ENCODE measurements at places on chromosomes 7 and 10.
A peak's percentile ranks its signal among the peaks of the same experiment; 100 is the strongest.

DNA sequence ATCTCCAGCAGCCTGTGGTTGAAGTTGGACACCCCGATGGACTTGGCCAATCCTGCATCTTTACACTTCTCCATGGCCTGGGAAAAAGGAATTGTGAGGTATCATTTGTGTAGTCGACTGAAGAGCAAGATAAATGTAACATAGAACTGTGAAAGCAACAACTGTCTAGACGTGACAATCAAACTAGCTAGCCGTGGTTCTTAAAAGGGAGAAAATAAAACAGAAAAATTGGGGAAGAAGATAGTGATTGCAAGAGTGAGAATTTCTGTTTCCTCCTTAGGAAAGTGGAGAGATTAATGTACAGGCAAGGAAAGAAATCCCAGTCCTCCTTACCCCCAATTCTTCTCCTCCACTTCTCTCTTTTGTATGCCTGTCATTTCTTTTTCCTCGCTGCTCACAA, 5.0 kb downstream of the AKR1C2 start:
- no peak for DNase-seq

- no peak for DNase-seq
Measured at GRCh38 chr10:34825414-34825813, 10.3 kb upstream of the PARD3 start.

DNA sequence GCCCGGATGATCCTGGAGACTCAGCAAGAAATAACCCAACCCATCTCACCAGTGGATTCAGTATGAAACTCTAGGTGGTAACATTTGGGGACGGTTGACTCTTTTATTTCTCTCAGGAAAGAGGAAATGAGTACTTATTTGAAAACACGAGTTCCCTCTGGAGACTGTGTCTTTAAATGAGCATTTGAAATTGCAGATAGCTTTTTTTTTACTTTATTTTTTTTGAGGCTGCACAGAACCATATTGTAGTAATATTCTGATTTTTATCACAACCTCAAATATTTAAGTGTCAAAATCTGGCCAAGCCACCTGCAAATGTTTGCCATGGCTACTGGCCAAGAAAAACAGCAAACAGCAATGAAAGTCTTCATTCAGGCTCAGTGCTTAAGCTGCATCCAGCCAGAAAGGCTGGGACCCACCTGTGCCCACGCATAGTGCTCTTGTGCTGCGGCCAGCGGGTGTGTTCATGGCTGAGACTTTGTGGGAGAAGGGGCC, 160.8 kb downstream of the CREB5 start:
- DNase-seq, result no peak

- DNase-seq, result no peak
Measured at GRCh38 chr7:30430777-30431176, 47.8 kb downstream of the NOD1 start.

GRCh38 chr10:102645388-102645740, 1.1 kb downstream of the TRIM8 start:
- DNase-seq, result no peak

GRCh38 chr7:27345997-27346396, 103.4 kb downstream of the EVX1 start:
- DNase-seq, result no peak

GRCh38 chr7:157687845-157688532, 351.2 kb downstream of the DNAJB6 start:
- no peak for DNase-seq

- peak; percentile 77 for DNase-seq
Measured at GRCh38 chr10:14648005-14648765, 126.5 kb downstream of the FAM107B start.

GRCh38 chr7:155824227-155824886, 12.1 kb upstream of the SHH start:
- DNase-seq, result no peak

DNA sequence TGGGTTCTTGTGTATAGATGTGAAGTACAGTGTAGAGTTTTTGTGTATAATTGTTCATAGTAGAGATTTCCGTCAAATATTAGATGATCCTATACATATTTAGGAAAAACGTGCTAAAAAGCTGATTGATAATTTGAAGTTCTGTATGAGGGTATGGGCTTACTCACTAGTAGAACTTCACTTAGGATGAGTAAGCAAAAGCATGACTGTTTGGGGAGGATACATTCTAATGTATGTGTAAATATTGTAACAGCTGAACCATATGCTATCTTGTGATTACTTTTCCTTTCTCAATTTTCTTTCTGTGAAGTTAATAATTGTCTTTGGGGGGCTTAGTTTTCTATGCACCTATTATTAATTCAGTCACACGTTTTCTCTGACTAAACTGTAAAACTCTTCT, 53.2 kb upstream of the PDK4 start:
- no peak for DNase-seq

GRCh38 chr10:61846370-61847031, 55.0 kb upstream of the ARID5B start:
- DNase-seq, result no peak

DNA sequence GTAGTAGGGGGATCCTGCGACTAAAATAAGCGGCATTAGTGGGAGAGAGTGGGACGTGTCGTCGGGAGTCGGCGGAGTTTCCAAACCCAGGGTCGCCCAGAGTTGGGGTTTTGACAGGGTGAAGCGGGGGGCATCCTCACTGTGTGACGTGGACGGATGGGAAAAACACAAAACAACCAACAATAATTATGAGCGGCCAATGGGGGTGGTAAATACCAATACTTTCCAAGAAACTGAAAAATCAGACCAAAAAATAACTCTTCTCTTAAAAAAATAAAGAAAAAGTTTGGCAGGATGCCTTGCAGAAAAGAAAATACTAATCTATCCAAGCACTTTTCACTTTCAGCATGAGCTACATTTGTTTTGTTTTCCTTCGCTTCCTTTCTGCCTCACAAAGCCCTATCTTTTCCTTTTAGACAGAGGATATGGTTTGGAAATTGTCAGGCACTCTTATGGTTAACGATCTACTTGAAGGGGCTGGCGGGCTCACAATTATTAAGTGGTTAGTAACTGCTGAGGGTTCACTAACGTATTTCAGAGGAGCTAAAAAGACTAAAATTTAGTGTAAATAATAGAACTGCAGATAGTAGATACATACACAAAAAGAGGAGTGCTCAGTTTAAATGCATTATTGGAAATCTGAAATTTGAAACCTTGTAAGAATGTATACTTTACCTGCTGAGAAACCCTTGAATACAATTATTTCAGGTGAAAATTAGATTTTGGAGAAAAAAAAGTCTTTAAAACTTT, 802 bp upstream of the CDK6 start:
- DNase-seq, result no peak

Measured in activated T-cell treated with anti-CD3 and anti-CD28 coated beads, Interleukin-2, amount 50 U/mL, for 48 hours (primary cell).